LHCN-M2 (cell line): ENCODE measurements at places on chromosomes 1 and 21.

DNA sequence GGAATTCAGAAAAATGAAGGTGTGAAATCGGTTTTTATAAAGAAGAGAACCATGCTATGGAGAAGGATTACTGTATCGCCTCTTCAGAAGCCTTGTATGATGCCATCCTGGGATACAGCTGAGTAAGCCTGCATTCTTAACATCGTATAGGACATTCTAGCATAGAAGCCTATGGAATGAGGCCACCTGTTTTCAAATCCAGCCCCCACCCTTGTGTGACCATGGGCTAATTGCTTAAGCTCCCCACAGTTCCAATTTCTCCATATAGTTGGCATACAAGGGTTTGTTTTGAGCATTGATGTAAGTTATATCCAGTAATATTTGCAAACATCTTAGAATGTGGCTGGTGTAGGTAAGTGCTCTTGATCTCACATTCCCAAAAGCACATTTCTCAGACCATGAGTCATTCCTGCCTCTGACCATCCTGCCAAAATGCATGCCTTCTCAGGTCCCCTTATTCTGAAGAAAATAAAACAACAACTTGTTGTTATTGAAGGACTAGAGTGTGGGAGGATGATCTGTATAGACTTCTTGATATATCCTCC is 1.5 kb downstream of the OR14A2 start:
- no peak for DNase-seq

DNA sequence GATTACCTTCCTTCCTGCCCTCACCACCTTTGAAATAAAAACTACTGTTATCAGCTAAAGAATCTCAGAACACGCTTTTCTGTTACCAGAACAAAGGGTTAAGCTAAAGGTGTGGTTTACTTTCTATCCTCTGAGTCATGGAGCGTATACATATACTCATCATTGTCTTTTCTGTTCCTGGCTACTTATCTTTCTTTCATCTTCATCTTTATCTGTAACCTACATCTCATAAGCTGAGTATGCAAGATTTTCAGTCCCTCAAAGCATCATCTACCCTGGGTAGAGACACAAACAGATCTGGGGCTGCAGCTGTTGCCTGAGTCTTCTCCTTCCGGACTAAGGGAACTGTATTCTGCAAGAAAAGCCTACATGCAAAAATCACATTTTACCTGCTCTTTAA is 75.6 kb downstream of the LMO4 start:
- DNase-seq = no peak

GRCh38 chr1:53524428-53525375 is 65.5 kb downstream of the DMRTB1 start:
- no peak for DNase-seq

DNA sequence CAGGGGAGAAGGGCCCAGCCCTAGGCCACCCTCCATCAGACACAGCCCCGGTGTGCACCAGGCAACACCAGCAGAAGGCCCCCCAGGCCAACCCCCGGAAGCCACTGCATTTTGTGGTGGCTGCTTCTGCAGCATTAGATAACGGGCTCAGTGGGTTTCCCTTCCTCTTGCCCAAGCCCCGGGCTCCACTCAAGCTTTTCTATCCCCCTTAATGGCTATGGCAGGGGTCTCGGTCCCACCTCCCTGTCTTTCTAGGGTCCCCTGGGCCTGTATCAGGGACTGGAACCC is 18.9 kb downstream of the C1orf174 start:
- no peak for DNase-seq

DNA sequence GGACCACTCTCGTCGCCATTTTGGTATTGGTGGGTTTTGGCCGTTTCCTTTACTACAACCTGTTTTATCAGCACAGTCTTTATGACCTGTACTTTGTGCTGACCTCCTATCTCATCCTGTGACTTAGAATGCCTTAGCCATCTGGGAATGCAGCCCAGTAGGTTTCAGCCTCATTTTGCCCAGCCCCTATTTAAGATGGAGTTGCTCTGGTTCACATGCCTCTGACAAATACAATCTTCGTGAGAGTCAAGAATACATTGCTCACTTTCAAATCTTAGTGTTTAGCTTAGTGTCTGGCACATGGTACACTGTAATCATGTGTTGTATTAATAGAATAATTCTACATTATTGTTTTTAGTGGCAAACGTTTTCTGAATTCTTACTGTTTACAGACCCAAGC is 88.9 kb downstream of the BACH1 start:
- no peak for DNase-seq
